ENCODE measurements at places on chromosomes 5 and 9.

DNA sequence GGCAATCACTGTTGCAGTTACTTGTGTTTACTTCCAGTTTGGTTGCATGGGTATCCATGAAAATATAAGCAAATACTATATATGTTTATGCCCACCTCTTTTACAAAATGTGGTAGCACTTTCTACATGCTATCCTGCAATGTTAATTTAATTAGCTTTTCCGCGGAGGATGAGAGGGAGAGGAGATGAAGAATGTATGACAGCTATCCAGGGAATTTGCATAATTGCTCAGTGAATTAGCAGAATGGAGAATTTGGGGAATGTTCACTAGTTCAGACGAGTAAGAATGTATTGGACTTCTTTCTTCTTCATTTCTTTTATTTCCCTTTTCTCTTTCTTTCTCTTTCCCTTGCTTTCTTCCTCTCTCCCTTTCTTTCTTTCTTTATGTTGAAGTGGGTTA is 140.7 kb upstream of the SLC28A3 start:
- DNase-seq = no peak

DNA sequence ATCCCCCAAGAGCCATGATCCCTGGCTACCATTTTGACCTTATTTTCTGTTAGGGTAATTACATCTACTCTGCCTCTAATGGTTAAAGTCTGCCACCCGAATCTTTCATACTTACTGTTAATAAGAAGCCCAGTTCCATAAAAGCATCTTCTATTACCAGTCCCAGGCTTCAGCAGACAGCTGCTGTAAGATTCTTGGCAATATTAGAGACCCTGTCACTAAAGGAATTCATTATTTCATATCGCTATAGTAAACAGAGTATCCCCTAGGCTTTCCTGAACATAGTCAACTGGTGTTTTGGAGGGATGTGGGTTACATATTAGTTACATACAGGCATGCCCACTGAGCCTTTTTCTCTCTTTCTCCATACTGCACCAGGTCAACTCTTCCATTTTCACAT is 608.7 kb upstream of the SEMA6A start:
- DNase-seq = no peak

- DNase-seq = no peak
These were observed 502.7 kb downstream of the NR2F1-AS1 start for GRCh38 chr5:93078082-93079038.

DNA sequence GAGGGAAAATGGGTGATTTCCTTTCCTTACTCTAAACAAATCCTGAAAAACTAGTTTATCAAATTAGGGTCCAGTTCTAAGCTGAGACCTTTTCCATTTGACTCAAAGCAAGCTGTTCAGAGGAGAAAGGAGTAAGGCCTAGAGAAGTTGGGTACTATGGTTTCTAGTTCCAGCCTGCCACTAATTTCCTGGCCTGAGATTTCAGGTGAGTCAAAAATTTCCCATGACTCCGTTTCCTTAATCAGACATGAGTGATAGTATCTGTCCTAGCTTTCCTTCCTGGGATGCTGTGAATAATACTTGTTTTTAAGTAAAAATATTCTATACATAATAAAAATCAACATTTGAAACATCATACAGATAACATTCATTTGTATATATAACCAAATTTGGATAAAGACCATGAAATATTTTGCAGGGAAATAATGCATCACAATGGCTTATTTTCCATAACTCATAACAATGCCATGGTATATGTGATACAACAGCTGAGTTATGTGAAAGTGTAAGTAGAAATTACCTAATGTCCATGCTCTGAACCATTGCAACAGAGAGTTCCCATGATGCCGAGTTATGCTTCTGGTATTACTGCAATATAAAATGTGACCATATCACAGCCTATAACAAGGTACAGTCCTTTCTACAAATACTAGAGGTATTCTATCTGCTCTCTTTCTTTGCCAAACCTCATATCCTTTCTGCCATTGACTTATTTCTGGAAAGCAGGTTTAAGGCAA is 142.7 kb downstream of the MLLT3 start:
- no peak for DNase-seq

GRCh38 chr9:77435688-77436087 is 212.4 kb downstream of the GNA14 start:
- no peak for DNase-seq

DNA sequence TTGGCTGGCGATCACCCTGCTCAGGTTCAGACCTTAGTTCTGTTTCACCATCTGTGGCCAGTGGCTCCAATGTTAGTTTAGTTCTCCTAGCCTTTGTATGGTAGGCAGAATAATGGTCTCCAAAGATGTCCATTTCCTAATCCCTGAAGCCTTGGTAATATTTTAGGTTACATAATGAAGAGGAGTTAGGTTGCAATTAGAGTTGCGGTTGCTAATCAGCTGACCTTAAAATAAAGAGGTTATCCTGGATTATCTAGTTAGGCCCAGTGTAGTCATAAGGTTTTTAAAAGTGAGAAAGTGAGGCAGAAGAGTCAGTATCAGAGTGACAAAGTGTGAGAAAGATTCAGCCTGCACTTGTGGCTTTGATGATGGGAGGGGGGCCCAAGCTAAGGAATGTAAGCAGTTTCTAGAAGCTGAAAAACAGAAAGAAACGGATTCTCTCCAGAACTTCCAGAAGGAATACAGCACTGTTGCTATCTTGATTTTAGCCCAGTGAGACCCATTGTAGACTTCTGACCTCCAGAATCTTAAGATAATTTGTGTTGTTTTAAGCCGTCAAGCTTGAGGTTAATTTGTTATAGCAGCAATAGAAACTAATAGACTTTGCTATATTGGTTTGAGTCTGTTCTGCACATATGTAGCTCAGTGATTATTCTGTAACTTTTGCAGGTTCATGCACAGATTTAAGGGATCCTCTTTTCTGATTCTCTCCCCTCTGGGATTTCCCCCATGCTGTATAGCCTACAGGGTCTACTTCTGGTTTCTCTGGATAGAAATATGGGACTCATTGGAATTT is 21.6 kb downstream of the LNPEP start:
- DNase-seq = no peak

GRCh38 chr5:180915924-180916323 is 17.0 kb downstream of the BTNL8 start:
- no peak for DNase-seq

DNA sequence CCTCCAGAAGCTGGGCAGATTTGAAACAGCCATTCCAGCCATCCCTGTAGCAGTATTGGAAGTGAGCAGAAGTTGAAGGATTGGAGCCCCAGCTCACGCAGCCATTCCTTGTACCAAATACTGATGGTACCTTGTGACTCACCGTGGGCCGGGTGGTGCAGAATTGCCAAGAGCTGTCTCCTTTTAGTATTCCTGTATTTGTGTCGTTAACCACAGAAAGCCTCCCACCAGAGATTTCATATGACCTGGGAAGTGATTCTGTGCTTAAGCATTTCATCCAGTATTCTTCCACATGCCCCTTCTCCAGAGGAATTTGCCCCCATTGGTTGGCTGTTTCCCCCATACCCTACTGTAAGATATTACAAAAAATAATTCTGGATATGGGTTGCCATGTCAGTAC is 17.7 kb upstream of the TLX3 start:
- DNase-seq = no peak

DNA sequence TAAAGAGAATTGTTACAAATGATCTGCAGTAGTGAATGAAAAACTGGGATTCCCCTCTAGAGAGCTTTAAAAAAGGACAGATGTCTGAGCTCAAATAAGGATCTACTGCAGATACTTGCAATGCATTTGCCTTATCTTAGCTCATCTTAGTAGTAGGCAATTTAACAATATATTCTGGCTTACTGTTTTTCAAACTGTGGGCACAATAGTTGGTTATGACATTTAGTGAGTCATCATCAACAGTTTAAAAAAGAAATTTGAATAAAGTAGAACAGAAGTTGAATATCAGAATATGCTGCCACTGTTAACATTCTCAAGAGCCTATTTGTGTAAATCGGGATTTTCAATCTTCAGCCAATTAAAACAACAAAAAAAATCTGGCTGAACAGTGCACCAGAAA is 6.7 kb upstream of the CAST start:
- DNase-seq = no peak

DNA sequence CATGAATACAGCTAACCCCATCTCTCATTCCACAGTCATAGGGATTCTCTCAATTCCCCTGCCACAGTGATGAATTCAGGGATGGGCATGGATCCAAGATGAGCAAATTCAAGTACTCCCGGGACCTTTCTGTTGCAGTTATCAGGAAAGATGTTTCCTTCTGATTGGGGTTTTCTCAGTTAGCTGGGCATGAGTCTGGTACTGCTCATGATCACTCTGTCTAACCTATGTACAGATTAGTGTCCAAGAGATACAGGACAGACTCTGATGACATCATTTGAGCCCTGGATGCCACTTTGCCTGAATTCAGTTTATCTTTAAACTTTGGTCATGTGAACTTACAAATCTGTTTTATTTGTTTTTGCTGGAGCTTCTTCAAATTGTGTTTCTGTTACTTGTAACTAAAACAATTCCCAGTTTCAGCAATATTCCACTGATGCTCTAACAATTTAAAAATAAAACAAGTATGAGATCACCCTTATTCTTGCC is 257.7 kb upstream of the KLF9 start:
- no peak for DNase-seq

GRCh38 chr5:147670815-147671214 is 111.7 kb downstream of the JAKMIP2 start:
- no peak for DNase-seq

DNA sequence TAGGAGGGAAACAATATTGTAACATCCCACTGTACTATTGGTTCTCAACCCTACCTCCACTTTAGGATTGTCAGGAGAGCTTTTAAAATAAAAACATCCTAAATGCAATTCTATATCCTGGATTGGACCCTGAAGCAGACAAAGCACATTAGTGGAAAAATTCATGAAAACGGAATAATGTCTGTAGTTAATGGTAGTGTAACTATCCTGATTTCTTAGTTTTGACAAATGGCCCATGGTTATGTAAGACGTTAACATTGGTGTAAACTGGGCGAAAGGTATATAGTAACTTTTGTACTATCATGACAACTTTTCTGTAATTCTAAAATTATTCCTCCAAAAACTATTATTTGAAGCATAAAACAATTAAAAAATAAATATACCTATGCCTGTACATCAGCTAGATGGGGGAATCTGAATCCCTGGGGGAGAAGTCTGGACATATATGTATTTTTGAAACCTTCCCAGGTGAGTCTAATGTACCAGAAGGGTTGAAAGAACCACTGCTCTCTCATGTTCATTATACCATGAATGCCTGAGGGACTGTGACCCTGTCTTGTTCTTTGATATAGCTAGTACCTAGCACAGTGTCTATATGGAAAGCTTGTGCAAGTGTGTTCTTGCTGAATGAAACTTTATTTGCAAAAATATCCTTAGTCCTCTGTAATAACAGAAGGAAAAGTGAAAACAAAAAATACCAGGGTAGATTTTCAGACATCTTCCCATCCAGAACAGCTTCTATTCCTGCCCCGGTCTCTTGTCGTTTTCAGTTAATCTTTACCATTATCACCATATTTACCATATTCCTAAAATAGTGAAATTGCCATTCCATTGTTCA is 3.4 kb upstream of the TRMO start:
- no peak for DNase-seq

DNA sequence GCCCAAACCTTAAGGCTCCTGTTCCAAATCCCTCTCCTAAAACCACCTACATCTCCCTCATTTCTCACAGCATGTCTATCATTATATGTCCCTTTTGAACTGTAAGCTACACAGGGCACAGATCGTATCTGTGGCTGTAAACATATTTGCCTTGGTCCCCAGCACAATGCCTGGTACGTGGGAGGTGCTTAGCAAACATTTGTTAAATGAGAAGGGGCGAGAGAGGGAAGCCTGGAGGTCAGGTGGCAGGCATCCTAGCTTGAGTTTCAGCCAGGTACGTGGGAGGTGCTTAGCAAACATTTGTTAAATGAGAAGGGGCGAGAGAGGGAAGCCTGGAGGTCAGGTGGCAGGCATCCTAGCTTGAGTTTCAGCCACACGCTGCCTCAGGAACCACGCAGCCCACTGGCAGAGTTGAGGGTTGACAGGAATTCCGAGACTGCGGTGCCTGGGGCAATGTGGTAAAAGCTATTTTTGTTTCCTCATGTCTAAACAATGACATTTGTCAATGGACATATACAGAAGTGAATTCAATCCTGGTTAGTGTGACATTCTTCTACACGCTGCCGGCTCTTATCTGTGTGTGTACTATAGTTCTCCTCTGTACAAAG is 113.6 kb downstream of the EFNA5 start:
- DNase-seq = no peak

DNA sequence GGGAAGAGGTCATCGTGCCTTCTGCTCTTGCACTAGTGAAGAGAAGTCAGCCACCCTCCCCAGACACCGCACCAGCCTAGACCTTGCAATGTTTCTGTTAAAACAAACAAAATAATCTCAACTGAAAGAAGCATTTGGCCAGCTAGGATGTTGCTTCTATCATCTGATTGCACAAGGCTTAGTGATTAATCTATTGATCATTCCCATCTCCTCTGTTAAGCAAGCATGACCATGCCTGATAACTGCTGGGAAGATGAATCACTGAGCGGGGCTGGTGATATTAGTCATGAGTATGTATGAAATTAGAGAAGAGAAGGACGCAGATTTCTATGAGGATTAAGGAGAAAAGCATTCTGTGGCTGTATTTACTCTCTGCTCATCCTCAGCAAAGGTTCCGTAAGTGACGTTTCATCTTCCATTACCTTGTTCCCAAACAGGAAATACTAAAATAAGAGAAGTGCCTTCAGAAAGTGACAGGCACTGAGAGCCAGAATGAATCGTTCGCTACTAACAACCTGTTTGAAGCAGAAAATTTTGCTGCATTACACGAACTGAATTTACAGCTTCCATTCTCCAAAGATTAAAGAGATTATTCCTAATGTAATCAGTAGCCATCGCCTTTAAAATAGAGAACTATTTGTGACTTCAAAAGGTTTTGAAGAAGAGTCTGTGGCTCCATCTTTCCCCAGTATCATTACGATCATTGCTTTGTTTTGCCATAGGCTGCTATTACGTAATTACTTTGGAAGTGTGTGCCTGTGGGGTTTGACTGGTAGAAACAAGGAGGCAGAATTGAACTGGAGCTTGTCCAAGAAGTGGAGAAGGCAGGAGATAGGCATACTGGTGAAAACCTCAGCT is 219.1 kb downstream of the MED10 start:
- DNase-seq = no peak

DNA sequence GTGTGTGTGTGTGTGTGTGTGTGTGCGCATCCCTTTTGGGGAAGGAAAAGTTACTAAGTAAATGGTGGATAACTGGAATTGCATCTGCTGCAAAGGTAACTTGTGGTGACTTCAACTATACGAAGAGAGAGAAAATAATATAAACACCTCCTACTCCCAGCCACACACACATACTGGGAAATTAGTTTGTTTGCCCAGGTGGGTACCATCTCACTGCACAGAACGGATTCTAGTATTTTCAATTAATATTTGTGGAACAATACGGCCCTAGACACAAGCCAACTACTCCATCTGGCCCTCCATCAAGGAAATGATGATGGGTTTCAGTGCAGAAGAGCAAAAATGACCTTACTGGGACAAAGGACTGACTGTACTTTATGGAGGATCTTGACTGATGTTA is 32.2 kb upstream of the TXN start:
- DNase-seq = no peak

DNA sequence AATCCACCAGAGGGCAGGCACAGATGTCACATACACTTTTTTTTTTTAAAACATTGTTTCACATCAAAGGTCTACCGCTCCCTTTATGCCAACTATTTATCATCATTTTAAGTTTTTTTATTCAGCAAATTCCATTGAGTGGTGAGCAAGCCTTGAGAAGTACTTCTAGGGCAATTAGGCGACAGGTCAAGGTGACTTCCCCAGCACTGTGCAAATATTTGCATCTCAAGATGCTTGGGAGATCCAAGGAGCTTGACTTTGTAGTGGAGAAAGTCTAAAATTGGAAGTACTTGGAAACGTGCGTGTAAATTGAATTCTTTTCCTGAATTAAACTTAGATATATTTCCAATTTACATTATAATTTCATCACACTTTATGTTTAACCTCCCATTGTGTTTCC is 211.1 kb downstream of the ICE1 start:
- no peak for DNase-seq

Data from thymus (tissue), 14 donors.